Gastroesophageal sphincter (tissue), 4 donors: ENCODE measurements at places on chromosomes 5 and 9. TPM values are rescaled to one million over a fixed set of nuclear protein-coding genes. Genes with fewer than 3 reads are reported as not detected.

GRCh38 chr5:90484540-90484939, 9.9 kb downstream of the POLR3G start:
- ATAC-seq, result no peak

DNA sequence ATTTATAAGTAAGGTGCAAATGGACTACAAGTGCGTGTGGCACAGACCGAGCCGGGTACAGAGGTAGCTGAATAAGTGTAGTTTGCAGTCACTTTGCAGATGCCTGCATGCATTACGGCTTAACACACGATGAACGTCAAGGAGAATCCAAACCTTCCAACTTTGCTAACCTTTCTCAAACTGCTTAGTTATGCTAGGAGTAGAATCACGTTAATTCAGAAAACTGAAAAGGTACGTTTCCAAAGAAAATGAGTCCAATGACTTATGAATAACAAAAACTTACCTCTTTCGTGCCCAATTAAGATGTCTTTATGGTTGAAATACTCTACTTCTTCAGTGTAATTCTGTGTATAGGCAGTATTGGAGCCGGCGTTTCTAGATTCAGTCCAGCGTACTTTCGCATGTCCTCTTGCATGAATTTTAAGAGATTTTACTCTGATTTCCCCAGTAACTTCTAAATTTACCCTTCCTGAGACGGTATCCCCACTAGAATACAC, 539 bp downstream of the ARRDC3 start:
- no peak for ATAC-seq

DNA sequence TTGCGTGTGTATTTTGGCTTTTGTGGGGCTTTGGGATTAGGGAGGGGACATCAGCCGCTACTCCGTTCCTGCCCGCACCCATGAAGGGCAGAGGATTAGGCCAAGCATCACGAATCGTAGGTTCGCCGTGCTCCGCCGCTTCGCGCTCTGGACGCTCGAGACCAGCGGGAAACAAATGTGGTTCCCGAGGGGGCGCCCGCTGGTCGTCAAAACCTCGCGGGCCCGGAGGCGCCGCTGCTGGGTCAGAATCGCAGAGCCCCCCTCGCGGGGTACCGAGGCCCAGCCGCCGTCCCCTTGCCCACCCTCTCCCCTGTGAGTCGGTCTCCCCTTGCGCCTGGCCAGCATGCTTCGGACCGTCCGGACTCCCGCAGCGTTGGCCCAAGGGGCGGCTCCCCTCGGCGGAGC, 2.3 kb upstream of the PAX5 start:
- no peak for ATAC-seq

- ATAC-seq, result no peak
These were observed 136.7 kb upstream of the NFIL3 start for GRCh38 chr9:91560301-91560700.

DNA sequence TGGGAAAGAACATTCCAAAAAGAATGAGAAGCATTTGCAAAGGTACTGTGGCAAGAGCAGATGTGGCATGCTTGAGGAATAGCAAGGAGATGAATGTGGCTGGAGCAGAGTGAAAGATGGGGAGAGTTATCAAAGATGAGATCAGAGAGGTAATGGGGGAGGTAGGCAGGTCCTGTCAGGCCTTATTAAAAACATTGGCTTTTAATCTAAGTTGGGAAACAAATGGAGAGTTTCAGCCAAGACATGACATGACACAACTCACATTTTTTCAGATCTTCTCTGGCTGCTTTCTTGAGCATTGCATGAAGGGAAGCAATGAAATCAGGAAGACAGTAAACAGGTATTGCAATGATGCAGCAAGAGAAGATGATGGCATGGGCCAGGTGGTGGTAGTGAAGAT, 120.3 kb downstream of the MUSK start:
- ATAC-seq, result no peak

- ATAC-seq, result no peak
These were observed 980 bp upstream of the RHOBTB3 start for GRCh38 chr5:95730011-95730700.

DNA sequence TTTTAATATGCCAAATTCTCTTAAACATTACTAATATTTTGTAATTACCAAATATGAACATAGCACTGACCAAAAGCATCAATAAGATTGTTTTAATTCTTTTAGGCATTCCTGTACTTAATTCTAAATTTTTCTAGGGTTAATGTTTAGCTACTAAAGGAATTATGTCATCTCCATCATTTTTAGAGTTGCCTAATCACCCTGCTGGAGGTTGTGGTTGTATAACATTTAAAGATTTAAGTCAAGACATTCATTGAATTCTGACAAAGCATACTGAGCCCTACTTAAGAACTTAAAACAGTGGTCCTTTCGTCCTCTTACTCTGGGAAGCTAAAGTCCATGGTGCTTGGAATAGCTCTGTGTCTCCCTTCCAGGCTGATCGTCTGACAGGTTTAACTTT, 28.1 kb upstream of the DAB2 start:
- no peak for ATAC-seq

DNA sequence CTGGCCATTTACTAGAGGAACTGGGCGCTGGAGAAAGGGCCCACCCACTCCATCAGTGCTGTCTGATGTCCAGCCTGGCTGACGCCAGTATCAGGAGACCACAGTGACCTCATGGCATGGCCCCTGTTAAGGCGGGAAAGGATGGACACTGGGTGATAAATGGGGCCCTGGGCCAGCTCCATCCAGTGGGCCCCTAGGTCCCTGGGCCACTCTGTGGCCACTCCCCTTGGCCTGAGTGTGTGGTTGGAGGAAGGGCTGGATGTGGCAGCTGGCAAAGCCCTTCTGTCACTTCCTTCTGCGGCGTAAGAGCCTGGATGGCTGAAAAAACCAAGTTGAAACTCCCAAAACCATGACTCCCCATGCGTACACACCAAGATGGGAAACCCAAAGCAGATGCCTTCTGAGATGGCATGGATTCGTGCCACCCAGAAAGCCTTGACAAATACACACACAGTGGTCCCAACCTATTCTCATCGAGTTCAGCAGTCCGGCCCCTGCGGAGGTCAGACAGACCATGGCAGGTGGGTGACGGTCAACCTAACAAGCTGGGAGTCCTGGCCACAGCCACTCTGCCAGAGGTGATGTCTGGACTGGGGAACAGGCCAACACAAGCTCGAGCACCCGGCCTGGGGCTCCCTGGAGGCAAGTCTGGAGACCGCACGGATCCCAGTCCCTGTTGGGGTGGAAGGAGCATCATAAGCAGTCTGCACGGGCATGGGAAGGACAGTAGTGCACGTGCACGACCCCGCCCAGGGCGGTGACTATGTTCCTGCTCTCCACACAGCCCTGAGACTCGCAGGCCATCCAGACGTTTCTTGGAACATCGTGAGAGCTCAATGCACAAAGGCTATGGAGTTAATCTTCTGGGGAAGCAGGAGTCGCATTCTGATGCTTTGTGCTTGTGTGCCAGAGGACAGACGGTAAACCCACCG, 45.2 kb upstream of the NOTCH1 start:
- ATAC-seq, result peak; percentile 27

DNA sequence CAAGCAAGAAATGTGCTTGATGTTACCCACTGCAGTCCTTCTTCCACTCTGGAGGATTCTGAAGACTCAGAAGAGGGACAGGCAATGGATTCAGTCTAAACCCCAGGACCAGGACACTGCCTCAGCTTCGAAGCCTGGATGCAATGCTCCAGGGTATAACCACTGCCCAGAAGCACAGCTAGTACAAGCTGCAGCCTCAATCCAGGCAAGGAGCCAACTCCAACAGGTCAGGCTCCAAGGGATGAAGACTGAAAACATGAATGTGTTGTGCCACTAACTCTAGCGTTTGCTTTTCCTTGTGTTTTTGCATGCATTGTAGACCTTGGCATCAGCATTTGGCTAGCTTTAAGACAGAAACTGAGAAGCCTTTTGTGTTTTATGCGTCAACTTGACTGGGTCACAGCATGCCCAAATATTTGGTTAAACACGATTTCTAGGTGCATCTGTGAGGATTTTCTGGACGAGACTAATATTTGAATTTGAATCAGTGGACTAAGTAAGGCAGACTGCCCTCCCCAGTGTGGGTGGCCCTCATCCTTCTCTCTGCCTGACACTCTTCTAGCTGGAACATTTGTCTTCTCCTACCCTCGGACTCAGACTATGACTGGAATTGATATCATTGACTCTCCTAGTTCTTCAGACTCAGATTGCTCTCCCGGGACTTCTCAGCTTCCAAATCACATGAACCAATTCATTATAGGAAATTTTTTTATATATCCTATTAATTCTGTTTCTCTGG, 20.5 kb upstream of the GPX3 start:
- peak; percentile 71 for ATAC-seq

DNA sequence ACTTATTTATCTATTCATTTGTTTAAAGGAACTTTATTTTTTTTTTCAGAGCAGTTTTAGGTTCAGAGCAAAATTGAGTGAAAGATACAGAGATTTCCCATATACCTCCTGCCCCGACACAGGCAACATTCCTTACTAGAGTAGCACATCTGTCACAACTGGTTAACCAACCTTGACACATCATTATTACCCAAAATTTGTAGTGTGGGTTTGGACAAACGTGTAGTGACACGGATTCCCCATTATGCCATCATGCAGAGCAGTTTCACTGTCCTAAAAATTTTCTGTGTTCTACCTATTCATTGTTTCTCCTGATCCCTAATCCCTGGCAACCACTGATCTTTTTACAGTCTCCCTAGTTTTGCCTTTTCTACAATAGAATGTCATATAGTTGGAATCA, 57.3 kb upstream of the LHFPL2 start:
- no peak for ATAC-seq

DNA sequence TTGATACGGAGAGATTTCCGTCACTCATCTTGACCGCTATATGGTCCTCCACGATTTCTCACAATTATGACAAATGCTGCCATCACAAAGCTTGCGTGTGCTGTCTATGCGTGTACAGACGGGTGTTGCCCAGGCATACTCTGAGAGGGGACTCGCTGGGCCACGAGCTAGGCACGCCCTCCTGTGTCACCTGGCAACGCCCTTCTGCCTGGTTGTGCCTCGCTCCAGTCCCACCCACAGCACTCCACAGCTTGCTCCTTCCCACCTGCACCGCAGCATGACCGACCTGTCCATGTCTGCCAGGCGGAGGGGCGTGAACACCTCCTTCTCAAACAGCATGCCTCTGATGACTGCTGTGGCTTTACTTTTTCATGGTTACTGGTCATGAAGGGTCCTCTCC, 55.6 kb downstream of the CAMSAP1 start:
- ATAC-seq, result no peak

GRCh38 chr5:113488645-113489184, 462 bp upstream of the MCC start:
- ATAC-seq, result peak; percentile 29

DNA sequence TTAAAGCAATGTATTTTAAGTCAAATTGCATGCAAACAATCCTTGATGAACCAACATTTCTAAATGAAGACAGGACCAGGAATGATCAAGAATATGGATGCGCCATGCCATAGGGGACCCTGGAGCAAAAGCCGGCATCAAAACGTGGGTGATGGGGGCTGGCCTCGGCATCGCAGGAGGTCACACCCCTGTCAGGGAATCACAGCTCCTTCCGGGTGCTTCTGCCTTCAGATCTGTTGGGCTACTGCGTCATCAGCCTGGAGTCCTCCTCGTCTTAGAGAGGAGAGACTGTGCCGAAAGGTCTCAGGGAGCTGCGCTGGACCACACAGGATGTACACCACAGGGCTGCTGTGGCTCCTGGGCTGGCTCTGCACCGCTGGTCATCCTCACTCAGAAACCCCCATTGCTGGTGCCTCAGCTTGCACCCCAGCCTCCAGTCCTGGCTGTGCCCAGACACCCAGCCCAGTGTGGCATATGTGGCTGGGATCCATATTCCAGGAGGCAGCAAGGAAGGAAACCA, 152.9 kb upstream of the PPP1R26 start:
- ATAC-seq, result no peak

- ATAC-seq, result no peak
These were observed 37.8 kb upstream of the TAS2R1 start for GRCh38 chr5:9667906-9668305.

GRCh38 chr9:117122102-117122501, 292.8 kb downstream of the ASTN2 start:
- ATAC-seq, result no peak

GRCh38 chr5:102802708-102803458, 47.8 kb downstream of the PAM start:
- ATAC-seq, result no peak

DNA sequence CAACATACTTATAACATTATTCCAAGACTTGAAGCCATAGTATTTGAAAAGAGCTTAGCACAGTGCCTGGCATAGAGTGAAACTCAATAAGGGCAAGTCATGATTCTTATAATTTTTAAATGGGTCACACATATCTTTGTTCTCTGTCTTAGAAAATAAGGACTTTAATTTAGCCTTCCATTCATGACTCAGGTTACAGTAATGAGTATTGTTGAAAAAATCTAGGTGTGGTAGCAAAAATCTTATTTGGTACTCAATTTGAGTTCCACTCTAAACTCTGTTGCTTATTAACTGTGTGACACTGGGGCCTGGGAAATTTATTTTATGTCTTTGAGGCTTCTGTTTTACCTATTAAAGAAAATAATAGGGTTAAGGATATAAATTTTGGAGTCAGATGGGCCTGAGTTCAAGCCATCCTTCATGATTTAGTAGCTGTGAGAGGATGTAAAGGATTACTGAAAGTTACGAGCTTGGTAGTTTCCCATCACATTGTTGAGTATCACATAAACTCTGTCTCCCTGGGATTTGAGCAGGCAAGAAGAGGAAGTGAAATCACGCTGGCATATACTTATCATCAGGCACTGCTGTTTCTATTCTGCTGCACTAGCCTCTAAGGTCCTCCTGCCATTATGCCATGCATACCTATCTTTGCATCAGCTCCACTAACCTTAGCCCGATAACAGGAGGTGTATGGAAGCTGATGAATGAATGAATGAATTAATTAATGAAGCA, 1.5 kb downstream of the SPINK9 start:
- no peak for ATAC-seq

- no peak for ATAC-seq
These were observed 16.5 kb downstream of the GPSM1 start for GRCh38 chr9:136343884-136344269.

DNA sequence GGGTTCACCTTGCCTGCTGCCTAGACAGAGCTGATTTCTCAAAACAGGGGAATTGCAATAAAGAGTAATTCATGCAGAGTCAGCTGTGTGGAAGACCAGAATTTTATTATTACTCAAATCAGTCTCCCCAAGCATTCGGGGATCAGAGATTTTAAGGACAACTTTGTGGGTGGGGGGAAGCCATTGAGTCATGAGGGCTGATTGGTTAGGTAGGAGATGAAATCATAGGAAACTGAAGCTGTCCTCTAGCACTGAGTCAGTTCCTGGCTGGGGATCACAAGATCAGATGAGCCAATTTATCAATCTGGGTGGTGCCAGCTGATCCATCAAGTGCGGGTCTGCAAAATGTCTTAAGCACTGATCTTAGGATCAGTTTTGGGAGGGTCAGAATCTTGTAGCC, 159.1 kb upstream of the MAP1B start:
- no peak for ATAC-seq

- ATAC-seq, result no peak
These were observed 8.1 kb downstream of the NDST1 start for GRCh38 chr5:150516011-150516410.

The SPINK4 gene
- total RNA-seq, result not detected

The PPP3R2 gene
- total RNA-seq, result not detected

The IFNK gene
- not detected for total RNA-seq

The NSUN2 gene
- total RNA-seq, result 50.3 TPM

The SLC6A3 gene
- total RNA-seq, result not detected

The ADAMTS2 gene
- total RNA-seq, result 23.7 TPM

The PFN3 gene
- not detected for total RNA-seq

The ANKRD18A gene
- not detected for total RNA-seq

The HEMGN gene
- total RNA-seq, result not detected

The SLC27A6 gene
- 24.0 TPM for total RNA-seq
